Uterus (tissue), 4 donors: ENCODE measurements at places on chromosomes 11 and 22.

GRCh38 chr11:35178873-35179272 lies 39.9 kb downstream of the CD44 start:
- no peak overlapping the region for H3K4me3 ChIP-seq
- H3K27me3 ChIP-seq, result no peaks in the 10 kb centered on the region
- H3K4me1 ChIP-seq, result peaks cover 25% of the 10 kb centered on the region
- DNase-seq, result no peak
- H3K27ac ChIP-seq, result peak overlapping the region; percentile 81

- H3K4me3 ChIP-seq, result no peak overlapping the region
- no peaks in the 10 kb centered on the region for H3K27me3 ChIP-seq
- no peak for DNase-seq
- H3K27ac ChIP-seq, result no peak overlapping the region
- no peaks in the 10 kb centered on the region for H3K36me3 ChIP-seq
- no peaks in the 10 kb centered on the region for H3K4me1 ChIP-seq
These were observed 37.9 kb downstream of the B3GAT1 start for GRCh38 chr11:134374171-134374570.

DNA sequence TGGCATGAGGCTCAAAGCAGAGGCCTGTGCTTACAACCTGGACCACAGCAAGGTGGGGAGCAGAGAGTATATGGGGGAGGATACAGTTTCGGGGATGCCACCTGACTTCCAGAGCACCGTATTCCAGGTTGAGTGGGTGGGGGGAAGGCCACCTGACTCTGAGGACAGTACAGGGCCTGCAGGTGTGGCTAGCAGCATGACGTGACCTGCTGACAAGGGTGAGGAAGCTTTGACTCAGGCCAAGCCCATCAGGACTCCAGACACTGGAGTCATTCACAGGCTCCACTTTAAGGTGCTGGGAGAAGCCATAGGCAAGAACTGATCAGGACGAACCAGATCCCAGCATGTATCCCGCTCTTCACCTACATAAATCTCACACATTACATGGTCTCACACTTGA lies 34.6 kb upstream of the CRTAM start:
- H3K27me3 ChIP-seq, result no peaks in the 10 kb centered on the region
- H3K4me1 ChIP-seq, result no peaks in the 10 kb centered on the region
- no peaks in the 10 kb centered on the region for H3K36me3 ChIP-seq
- no peak overlapping the region for H3K27ac ChIP-seq

- H3K27me3 ChIP-seq, result no peaks in the 10 kb centered on the region
- peak overlapping the region; percentile 99 for H3K4me3 ChIP-seq
- H3K36me3 ChIP-seq, result no peaks in the 10 kb centered on the region
- no peak for DNase-seq
These were observed 1.5 kb downstream of the LMF2 start for GRCh38 chr22:50505776-50506610.

DNA sequence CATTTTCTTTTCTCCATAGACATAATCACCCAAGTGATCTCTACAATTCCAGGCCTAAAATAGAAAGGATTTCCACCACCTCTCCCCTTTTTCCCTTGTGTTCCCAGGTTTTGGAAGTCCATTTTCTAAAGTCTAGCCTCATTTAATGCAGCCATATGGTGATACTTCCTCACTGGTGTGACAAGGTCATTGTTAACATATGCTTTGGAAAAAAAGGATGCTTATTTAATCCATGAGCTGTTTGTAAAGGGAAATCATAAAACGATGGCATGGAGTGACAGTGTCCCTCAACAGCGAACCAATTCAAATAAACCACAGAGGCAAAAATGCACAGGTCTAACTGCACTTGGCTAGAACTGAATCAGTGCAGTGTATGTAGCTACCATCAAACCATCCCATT lies 26.6 kb downstream of the GRIA4 start:
- no peak overlapping the region for H3K4me3 ChIP-seq
- no peak for DNase-seq
- no peaks in the 10 kb centered on the region for H3K36me3 ChIP-seq
- no peaks in the 10 kb centered on the region for H3K27me3 ChIP-seq
- no peak overlapping the region for H3K27ac ChIP-seq
- H3K4me1 ChIP-seq, result no peaks in the 10 kb centered on the region

- no peaks in the 10 kb centered on the region for H3K4me1 ChIP-seq
- H3K27me3 ChIP-seq, result no peaks in the 10 kb centered on the region
- H3K27ac ChIP-seq, result no peak overlapping the region
- no peaks in the 10 kb centered on the region for H3K36me3 ChIP-seq
These were observed 70.6 kb downstream of the ADM start for GRCh38 chr11:10375280-10375971.

DNA sequence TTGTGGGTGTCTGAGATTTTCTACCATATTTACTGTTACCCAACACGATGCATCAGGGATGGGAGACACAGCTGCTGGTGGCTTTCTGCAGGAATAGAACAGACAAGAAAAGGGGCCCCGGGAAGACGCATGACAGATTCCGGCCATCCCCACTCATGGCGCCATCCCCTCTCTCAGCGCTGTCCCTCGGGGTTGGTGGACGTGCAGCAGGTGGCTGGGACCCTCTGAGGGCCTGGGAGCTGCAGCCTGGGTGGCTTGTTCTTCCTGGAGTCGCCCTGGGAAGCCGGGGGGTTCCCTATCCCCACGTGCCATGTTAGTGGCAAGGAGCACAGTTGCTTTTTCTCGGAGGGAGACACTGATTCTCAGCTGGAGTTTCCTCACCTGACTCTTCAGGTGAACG lies 1123.3 kb downstream of the BRD1 start:
- no peak for DNase-seq
- no peaks in the 10 kb centered on the region for H3K4me1 ChIP-seq
- no peaks in the 10 kb centered on the region for H3K36me3 ChIP-seq
- H3K4me3 ChIP-seq, result no peak overlapping the region

GRCh38 chr11:125448136-125448535 lies 47.9 kb downstream of the FEZ1 start:
- no peak overlapping the region for H3K4me3 ChIP-seq
- H3K4me1 ChIP-seq, result no peaks in the 10 kb centered on the region
- H3K36me3 ChIP-seq, result no peaks in the 10 kb centered on the region
- H3K27ac ChIP-seq, result no peak overlapping the region
- no peaks in the 10 kb centered on the region for H3K27me3 ChIP-seq

DNA sequence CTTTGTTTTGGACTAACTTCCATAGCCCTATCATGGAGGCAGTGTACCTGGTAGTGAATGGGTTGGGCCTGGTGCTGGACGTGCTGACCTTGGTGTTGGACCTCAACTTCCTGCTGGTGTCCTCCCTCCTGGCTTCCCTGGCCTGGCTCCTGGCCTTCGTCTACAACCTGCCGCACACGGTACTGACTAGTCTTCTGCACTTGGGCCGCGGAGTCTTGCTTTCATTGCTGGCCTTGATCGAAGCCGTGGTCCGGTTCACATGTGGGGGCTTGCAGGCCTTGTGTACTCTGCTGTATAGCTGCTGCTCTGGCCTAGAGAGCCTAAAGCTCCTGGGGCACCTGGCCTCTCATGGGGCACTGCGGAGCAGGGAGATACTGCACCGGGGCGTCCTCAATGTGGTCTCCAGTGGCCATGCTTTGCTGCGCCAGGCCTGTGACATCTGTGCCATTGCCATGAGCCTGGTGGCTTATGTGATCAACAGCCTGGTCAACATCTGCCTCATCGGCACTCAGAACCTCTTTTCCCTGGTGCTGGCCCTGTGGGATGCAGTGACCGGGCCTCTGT lies 846 bp downstream of the RNF26 start:
- no peaks in the 10 kb centered on the region for H3K27me3 ChIP-seq
- H3K36me3 ChIP-seq, result no peaks in the 10 kb centered on the region
- peak overlapping the region; percentile 88 for H3K27ac ChIP-seq
- H3K4me1 ChIP-seq, result no peaks in the 10 kb centered on the region
- no peak for DNase-seq
- peak overlapping the region; percentile 93 for H3K4me3 ChIP-seq

DNA sequence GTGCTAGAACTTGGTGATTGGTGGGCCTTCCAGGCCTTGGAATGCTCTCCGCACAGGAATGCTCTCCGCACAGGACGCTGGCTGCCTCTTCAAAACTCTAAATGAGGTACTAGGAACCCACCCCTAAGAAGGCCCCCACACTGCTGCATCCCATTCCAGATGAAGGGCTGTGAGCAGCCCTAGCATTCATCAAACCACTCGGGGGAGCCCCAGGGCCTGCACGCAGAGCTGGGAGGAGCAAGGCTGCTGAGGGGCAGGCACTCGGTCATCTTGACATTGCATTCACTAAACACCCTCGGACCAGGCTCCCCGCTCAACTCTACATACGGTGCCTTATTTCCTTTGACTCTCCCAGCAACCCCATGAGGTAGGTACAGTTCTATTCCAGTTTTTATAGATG lies 49.2 kb upstream of the EMID1 start:
- no peak overlapping the region for H3K27ac ChIP-seq
- H3K4me1 ChIP-seq, result no peaks in the 10 kb centered on the region
- no peaks in the 10 kb centered on the region for H3K36me3 ChIP-seq
- H3K4me3 ChIP-seq, result no peak overlapping the region
- DNase-seq, result no peak

GRCh38 chr11:113507341-113507740 lies 32.1 kb upstream of the DRD2 start:
- H3K27ac ChIP-seq, result no peak overlapping the region
- no peak overlapping the region for H3K4me3 ChIP-seq
- no peaks in the 10 kb centered on the region for H3K36me3 ChIP-seq
- DNase-seq, result no peak
- H3K27me3 ChIP-seq, result no peaks in the 10 kb centered on the region
- H3K4me1 ChIP-seq, result no peaks in the 10 kb centered on the region

DNA sequence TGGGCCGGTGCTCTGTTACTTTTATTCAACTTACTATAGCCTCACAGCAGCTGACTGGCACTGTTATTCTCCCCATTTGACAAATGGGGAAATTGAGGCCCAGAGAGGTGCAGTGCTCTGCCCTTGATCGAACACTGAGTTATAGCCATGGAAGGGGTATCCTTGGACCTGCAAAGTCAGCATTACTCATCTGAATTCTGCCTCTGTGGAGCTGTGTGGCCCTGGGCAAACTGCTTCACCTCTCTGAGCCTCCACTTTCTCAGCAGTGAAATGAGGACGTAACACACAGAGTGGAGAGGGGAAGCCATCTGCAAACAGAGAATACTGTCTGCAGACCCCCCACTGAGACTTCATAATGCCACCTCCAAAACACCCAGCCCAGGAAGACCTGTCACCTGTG lies 25.3 kb downstream of the TPST2 start:
- DNase-seq, result no peak
- no peak overlapping the region for H3K4me3 ChIP-seq

DNA sequence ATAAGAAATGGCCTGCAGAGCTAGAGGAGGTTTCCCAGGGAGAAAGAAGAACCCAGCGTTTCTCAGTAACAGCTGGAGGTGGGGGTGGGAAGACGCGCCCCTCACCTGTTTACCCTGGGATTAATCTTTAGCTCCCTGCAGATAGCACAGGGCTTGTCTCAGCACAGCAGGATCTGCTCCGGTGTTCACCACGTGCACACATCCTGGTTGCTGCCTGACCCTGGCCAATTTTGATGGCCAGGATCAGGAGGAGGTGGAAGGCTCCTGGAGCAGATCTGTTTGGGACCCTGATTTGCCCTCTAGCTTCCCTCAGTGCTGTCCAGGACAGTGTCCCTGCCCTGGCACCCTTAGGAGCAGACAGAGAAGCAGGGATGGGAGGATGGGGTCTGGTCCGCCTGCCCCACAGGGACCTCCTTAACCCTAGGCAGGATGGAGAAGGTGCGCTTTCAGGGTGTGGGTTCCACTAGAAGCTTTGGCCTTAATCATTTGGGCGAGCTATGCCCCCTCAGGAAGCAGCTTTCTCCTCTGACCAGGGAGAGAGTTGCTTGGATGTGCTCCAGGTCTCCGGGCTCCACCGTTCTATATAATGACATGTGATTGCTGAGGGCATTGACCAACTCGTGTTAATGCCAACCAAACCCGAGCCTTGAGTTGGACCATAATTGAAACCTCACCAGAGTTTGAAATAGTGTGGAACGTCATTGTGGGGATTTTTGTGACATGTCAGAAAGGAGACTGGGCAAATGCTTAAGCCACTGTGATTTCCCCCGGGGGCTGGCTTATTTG lies 19.3 kb downstream of the UPB1 start:
- no peak overlapping the region for H3K4me3 ChIP-seq
- H3K36me3 ChIP-seq, result no peaks in the 10 kb centered on the region
- H3K27me3 ChIP-seq, result no peaks in the 10 kb centered on the region
- H3K4me1 ChIP-seq, result no peaks in the 10 kb centered on the region
